ENCODE measurements at places on chromosomes 4 and X.

DNA sequence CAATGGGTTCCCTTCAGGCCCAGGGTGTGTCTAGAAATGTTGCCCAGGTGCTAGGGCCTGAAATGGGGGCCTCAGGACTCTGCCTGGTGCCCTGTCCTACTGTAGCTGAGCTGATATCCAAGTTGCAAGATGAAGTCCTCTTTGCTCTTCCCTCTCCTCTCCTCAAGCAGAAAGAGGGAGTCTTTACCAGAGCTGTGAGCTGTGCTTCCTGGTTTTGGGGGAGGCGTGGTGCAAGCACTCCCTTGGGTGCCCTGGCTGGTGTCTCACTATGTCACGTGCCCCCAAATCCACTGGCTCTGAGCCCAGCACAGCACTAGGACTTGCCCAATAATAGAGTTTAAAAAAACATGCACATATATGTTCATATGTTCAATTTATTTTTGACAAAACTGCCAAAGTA lies 29.3 kb upstream of the CT47A1 start:
- no peak for DNase-seq

- DNase-seq: peak; percentile 24
Observed at GRCh38 chrX:45849261-45849862, 648.7 kb upstream of the DIPK2B start.

- no peak for DNase-seq
Observed at GRCh38 chr4:80266902-80267380, 477 bp downstream of the FGF5 start.

DNA sequence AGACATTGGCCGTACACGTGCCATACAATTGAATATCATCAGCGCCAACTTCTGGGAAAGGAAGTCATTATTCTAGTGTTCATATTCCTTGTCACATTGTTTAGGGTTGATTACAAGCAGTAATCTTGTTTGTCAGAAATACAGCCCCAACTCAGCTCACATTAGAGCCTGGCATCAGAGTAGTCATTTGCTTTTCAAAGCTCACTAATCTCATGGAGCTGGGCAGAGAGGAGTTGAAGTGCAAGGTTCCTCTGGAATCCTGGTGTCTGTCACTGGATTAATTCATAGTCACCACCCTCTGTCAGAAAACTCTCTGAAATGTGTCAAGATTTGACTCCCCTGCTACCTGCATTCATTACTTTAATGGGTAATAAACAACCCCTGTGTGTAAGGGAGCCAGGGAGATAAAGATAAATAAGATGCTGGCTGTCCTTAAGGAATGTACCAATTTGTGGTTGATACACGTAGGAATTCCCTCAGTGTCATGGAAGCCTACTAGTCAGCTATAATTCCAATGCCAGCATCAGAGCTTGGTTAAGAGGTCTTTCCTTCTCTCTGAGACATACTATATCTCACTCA lies 43.7 kb upstream of the S100G start:
- no peak for DNase-seq

GRCh38 chr4:155673453-155673979 lies 6.9 kb downstream of the GUCY1A1 start:
- no peak for DNase-seq

- DNase-seq: peak; percentile 68
Observed at GRCh38 chr4:170990989-170991589, 822.1 kb upstream of the GALNTL6 start.

DNA sequence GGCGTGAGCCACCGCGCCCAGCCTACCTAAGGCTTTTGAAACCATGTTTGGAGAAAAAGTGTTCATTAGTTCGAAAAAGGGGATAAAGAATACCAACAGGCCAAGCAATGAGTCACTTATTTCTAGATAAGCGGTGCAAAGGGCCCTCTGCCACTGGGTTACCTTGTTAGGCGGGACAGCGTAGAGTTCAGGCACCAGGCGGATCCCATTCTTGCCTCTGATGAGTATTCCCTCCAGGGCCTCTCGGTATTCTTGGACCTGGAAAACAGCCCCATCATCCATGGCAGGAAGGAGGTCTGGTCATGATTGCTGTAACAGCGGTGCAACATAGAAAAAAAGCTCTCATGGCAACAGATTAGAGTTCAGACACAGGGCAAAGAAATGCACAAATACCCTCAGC lies 48.0 kb downstream of the PHKA2 start:
- no peak for DNase-seq

DNA sequence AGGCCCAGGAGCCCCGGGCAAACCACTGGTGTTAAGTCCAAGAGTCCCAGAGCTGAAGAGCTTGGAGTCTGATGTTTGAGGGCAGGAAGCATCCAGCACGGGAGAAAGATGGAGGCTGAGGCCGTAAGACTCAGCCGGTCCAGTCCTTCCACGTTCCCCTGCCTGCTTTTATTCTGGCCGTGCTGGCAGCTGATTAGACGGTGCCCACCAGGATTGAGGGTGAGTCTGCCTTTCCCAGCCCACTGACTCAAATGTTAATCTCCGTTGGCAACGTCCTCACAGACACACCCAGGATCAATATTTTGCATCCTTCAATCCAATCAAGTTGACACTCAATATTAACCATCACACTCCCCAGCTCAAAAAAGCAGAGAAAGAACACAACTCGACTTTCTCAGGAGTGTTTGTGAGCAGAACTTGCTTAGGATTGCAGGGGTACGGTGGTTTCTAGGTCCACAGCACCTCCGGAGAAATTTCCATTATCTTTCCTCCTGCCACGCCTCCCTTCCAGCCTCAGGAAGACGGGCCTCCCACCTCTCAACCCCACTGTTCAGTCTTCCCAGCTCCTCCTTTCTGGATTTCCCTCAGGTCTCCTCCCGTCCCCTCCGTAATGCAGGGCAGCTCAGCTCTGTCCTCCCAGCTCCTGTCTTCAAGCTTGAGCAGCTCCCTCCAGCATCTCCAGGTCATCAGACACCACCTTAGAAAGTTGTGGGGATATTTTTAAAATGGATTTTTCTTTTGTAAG lies 13.3 kb upstream of the TMEM271 start:
- DNase-seq: no peak

DNA sequence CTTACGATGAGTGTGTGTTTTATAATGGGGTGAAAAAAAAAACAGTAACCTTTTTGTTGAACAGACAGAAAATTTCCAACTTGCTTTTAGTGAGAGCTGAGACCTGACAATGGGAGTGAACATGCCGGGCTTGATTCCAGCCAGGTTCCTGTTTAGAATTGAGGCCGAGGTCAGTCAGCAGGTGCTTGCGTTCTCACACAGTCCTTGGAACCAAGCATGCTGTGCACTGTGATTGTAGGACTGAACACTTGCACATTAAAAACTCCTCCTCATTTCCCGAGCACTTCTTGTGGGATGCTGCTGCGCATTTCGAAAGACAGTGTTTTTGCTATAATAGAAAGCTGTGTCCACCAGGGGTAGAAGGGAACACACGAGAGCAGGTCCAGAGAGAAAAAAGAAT lies 51.8 kb downstream of the TMEM131L start:
- DNase-seq: no peak

DNA sequence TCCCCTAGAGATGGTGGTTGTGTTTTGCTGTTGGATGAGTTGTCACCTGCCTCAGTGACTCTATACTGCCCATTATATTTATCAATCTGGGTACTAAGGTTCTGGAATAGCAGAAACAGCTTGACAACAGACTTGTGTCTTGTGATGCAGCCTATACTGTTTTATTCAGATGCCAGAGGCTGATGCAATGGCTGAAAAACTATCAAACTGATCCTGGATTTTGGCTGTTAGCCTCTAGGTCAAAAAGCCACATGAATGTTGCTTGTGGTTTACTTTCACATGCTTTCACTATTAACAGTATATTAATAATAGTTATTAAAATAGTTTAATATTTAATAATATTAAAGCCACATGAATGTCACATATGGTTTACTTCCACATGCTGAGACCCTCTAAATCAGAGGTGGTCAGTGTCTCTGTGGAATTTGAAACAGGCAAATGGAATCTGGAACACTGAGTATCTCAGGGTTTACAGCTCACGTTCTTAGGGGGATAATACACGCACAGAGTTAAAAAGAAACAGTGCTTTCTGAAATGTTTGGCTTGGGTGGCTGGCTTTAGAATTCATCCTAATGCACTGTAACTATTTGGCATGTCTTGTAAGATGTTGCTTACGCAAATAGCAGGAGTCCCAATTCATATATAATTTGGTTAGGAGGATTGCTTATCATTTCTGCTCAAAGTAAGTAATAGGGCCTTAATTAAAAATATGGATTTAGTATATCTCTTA lies 82.5 kb upstream of the LCORL start:
- no peak for DNase-seq

DNA sequence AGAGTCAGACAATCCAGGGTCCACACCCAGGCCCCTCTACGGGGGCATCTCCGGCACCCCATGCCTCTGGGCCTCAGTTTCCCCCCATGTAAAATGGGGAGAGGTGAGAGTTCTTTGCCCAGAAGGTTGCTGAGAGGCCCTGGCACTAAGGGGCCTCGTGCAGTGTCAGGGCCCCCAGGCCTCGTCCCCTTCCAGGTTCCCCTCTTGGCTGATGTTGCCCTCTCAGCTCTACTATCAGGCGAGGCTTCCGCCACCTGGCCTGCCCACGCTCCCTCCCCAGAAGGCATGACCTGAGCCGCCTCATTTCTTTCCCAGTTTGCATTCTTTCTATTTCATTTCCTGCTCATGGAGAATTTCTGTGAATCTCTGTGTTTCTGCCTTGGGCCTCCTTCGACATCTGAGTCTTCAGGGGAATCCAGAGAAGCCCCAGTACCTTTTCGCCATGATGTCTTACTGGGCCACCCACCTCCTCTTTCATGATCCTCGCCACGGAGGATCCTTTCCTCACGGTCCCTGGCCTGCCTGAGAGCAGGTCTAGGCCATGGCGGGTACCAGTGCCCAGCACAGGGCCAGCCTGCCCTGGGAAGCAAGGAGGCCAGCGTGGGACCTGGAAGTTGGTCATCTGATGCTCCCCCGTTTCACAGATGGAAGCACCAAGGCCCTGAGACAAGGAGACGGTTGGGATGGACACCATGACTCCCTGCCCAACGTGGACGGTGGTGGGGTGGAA lies 21.9 kb upstream of the MRFAP1 start:
- DNase-seq: no peak

GRCh38 chr4:107658400-107659336 lies 61.4 kb downstream of the PAPSS1 start:
- DNase-seq: no peak

DNA sequence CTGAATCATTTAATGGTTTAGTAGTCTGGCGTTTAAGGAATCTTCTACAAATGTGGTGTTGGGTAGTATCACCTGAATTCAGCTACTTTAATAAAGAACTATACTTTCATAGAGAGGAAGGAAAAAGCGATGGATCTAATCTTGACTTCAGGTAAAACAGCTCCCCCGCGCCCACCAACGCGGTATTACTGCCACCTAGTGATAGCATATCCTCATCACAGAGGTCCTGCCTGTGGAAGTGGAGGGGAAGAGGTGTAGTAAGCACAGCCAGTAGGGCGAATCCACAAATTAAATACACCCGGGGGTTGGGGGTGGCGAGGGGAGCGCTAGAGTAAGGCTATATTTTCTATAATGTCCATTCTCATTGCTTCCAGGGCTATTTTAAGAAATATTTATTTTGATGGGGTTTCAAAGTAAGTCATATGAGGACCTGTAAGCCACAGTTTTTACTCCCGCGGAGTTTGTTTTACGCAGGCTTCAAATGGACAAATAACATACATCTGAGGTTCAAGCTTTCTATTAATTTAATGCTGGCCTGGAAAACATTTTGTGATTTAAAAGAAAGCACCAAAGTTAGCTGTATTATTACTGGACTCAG lies 8.3 kb upstream of the DAPP1 start:
- peak; percentile 23 for DNase-seq

- no peak for DNase-seq
Observed at GRCh38 chr4:73139991-73140390, 70.5 kb upstream of the COX18 start.

GRCh38 chrX:103839404-103839803 lies 7.3 kb upstream of the RAB9B start:
- no peak for DNase-seq

DNA sequence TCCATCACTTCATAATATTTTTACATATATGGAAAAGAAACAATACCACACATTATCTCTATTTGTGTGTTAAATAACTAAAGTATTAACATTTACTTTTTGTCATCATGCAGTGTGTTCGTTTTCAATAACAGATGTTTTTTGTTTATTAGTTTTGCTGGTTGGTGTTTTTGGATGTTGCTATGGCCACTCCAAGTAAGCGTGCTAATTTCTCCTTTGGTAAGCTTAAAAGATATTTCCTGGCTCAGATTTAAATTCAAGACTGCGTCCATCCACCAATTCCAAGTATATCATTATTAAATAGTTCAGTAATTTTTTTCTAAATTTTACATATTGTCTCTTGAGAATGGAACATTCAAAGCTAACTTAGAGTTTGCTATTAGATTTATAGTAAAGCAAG lies 235.4 kb upstream of the IL1RAPL1 start:
- DNase-seq: no peak

DNA sequence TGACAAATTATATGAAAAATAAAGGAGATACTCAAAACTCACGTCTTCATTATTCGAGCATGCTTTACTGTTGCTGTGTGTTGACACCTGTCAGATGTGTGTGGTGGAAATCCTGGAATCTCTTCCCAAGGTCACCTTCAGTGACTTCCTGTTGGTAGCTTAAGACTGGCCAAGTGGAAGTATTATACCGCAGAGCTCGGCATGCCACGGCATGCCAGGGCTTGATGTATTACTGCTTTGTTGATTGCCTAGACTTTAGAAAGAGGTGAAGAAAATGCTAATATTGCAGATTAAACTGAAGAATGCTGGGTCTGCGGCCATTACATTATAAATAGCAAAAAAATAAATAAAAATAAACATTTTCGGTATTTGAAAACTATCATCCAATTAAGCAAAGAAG lies 4.6 kb downstream of the TREX2 start:
- DNase-seq: no peak

GRCh38 chr4:169103966-169104412 lies 93.9 kb upstream of the CBR4 start:
- no peak for DNase-seq

- no peak for DNase-seq
Observed at GRCh38 chr4:61934198-61934597, 734.1 kb downstream of the ADGRL3 start.

GRCh38 chr4:110660755-110661154 lies 37.9 kb upstream of the PITX2 start:
- DNase-seq: no peak

- no peak for DNase-seq
Observed at GRCh38 chrX:153662266-153662665, 11.3 kb downstream of the PNCK start.

GRCh38 chrX:42686706-42687105 lies 91.3 kb downstream of the PPP1R2C start:
- DNase-seq: no peak

GRCh38 chr4:40987151-40987550 lies 227.2 kb downstream of the APBB2 start:
- no peak for DNase-seq

DNA sequence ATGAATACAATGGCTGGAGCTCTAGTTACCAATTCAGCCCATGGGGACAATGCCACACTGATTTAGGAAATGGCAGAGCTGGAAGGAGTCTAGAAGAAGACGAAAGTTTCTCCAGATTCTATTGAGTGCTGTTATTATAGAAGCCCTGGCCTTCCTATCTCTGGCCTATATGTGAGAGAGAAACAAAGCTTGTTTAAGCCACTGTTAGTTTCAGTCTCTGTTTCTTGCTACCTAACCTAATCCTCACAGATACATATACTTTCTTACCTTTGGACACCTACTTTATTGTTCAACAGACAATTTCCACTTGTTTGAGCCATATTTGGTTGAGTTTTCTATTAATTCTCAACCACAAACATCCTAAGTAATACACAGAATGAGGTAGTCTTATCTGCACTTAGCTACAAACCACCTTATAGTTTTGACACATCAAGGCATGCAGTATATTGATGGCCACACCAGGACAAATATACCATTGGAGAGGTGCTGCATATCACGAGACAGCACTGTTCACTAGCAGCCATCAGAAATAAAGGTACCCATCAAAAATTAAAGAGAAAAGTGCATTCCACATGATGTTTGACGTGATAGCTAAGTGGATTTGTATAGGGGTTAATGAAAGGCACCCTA lies 190.2 kb downstream of the SMIM20 start:
- DNase-seq: no peak
